Spleen (tissue), 13 donors: ENCODE measurements at places on chromosomes 16 and 17. TPM values are rescaled to one million over a fixed set of nuclear protein-coding genes. Genes with fewer than 3 reads are reported as not detected.

TRAPPC1 gene
- total RNA-seq = 109 TPM

WNT9B gene
- total RNA-seq = 0.80 TPM

SLC6A2 gene
- total RNA-seq = not detected

CTF1 gene
- 3.3 TPM for total RNA-seq

PYY gene
- not detected for total RNA-seq

DNA sequence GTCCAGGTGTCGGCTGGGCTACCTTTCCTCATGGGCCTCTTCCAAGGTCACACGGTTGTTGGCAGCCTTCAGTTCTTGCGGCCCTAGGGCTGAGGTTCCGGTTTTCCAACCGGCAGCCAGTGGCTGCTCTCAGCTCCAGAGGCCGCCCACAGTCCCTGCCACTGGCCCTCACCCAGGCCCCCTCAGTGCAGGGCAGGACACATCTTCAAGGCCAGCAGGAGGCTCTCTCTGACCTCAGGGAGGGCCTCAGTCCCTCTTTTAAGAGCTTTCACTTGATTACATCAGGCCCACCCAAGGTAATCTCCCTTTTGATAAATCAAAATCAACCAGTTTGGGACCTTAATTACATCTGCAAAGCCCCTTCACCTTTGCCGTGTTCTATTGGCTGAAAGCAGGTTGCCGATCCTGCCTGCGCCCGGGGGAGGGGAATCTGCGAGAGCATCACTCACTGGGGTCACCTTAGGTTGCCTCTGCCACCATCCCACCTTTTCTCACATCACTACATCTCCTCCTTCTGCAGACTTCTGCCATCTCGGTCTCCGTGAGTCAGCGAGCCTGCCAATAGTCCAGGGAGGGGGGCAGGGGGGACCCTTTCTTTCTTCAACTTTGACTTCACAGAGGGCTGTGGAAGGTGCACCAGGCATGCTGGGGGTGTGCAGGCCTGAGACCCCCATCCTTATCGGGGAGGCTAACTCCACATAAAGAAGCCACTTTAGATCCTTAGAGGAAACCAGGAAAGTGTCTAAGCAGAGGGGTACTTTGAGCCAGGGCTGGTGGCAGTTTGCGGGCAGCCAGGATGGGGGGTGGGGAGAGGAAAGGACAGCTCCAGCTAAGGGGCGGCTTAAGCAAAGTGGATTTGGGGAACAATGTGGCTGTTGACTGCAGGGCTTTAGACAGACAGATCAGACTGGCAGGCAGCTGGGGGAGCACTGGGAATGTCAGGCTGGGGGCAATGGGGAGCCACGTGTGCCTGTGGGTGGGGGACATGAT is 28.8 kb upstream of the NXPH3 start:
- DNase-seq = peak; percentile 50

DNA sequence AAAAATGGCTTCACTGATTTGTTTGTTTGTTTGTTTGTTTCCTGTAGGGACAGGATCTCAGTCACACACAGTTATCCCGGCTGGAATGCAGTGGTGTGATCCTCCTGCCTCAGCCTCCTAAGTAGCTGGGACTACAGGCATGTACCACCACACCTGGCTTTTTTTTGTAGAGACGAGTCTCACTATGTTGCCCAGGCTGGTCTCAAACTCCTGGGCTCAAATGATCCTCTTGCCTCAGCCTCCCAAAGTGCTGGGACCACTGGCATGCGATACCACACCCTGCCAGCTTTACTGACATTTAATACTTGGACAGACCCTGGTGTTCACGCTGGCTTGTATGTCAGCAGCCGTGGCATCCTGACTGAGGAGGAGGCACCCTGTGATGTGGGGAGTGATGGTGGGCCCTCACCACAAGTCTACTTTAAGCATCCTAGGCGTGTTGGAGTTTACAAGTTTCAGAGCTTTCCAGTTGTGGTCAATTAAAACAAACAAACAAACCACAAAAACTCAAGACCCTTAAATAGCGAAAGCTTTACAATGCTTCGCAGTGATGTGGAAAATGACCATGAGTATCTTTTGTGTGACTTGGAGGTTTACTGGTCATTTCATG is 5.1 kb downstream of the ABCA3 start:
- no peak for DNase-seq

DNA sequence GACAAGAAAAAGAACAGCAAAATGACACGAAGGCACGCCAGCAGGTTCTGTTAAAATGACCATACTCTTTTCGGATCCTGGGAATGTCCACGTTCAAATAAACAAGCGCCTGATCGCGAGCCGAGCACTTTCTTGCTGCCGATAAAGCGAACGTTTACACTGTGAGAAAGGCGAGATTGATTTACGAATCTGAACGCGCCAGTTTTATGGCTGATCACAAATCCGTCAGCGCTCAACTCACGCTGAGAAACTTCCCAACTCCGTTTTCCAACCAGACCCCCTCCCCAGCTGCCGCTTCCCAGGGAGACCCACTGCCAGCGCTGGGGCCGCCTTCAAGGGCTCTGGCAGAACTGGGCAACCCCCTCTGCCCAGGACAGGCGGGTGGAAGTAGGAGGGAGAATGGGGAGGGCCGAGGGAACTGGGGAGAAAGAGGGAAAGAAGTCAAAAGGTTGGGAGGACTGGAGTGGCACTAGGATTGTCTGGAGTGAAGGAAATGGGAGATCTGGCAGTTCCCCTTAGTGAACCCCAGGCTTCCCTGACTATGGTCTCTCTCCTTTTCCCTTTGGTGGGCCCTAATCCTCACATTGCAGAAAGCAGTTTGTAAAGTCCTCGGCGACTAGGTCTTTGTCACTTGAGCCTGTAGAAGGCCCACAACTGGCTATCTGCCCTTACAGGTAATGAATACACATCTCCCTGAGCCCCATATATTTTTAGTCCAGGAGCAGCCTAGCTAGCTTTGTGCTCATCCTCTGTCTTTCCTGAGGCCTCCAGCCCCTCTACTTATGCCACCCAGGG is 6.9 kb downstream of the HOXB4 start:
- DNase-seq = no peak

GRCh38 chr16:8568231-8568617 is 22.1 kb downstream of the TMEM114 start:
- no peak for DNase-seq
